Activated T-cell treated with anti-CD3 and anti-CD28 coated beads, Interleukin-2, amount 50 U/mL, for 4 hours (primary cell): ENCODE measurements at places on chromosomes 12 and 14.

- no peak for DNase-seq
These were observed 19.7 kb downstream of the TSPAN19 start for GRCh38 chr12:85016413-85016812.

- no peak for DNase-seq
These were observed 110.5 kb downstream of the ASCL4 start for GRCh38 chr12:107884769-107885694.

- DNase-seq = no peak
These were observed 67.8 kb downstream of the CD163L1 start for GRCh38 chr12:7376196-7376595.

- DNase-seq = no peak
These were observed 141.2 kb downstream of the MED13L start for GRCh38 chr12:116136340-116136739.

GRCh38 chr14:100441271-100441947 lies 118.3 kb downstream of the SLC25A47 start:
- no peak for DNase-seq

GRCh38 chr12:130214686-130215395 lies 52.6 kb downstream of the FZD10 start:
- no peak for DNase-seq

- no peak for DNase-seq
These were observed 44.6 kb upstream of the FZD10 start for GRCh38 chr12:130117701-130118100.

- peak; percentile 66 for DNase-seq
These were observed 4.4 kb downstream of the KMT5A start for GRCh38 chr12:123388177-123388950.
